ENCODE measurements at places on chromosomes 6 and 20. TPM values are rescaled to one million over a fixed set of nuclear protein-coding genes. Genes with fewer than 3 reads are reported as not detected.

The DDO gene
- 4.3 TPM for total RNA-seq

The LRRC1 gene
- total RNA-seq: 8.6 TPM

The ELOVL5 gene
- 95.5 TPM for total RNA-seq

The SSTR4 gene
- 0.62 TPM for total RNA-seq

The SYTL3 gene
- total RNA-seq: 0.60 TPM
